ENCODE measurements at places on chromosomes 5 and 9.

GRCh38 chr9:107675351-107676259, 186.0 kb upstream of the KLF4 start:
- no peak for DNase-seq

DNA sequence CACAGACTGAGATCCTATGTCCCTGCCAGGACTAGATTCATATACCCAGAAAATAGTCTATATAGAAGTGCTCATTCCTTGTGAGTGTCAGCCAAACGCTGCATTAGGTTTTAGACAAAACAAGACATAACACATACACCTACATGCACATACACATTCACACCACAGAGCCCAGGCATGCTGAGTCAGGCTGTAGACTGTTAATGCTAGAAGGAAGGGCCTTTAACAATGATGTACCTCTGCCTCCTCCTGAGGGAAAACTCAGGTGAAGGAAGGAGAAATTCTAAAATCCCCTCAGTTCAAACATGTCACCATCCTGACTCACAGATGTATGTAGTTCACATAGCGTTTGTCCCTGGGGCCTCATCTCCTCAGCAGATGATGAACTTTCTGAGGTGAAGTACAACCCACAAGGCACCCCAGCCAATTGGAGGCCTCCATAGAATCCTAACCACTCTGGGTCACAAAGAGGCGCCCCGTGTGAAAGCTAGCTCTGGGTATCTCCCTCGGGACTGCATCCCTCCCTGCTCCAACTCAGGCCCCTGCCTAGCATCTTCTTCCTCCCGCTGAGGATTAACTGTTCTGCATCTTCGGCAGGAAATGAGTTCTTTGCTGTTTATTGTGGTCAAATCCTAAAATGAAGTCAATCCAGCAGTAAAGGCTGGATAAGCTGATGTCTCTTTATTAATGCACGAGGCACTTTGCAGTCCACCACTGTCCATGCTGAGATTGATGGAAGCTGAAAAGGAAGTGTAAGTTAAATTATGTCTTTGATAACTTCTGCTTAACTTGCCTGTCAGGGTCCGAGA, 40.8 kb upstream of the FSTL4 start:
- no peak for DNase-seq

GRCh38 chr9:118596374-118597015, 772.7 kb downstream of the BRINP1 start:
- no peak for DNase-seq

GRCh38 chr9:25117791-25118190, 560.5 kb downstream of the TUSC1 start:
- DNase-seq: no peak

GRCh38 chr9:73548201-73548600, 396.5 kb downstream of the ANXA1 start:
- DNase-seq: no peak

GRCh38 chr9:82722051-82722450, 340.9 kb downstream of the RASEF start:
- DNase-seq: no peak

DNA sequence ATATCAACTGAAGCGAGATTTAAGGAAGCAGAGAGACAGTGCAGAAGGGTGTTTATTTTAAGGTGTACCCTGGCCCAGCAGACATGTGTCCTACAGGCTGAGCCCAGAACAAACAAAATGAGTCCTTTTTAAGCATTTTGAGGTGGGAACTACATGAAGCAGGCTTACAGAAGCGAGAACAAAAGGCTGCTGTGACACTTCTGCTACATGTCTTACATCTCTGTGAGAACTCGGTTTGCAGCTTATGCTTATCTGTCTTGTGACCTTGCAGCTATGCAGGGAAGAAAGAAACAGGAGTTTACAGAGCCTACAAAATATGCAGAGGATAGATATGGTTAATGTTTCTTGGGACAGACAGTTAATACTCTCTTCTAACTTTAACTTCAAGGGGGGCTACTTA, 295.9 kb downstream of the CEMIP2 start:
- no peak for DNase-seq

DNA sequence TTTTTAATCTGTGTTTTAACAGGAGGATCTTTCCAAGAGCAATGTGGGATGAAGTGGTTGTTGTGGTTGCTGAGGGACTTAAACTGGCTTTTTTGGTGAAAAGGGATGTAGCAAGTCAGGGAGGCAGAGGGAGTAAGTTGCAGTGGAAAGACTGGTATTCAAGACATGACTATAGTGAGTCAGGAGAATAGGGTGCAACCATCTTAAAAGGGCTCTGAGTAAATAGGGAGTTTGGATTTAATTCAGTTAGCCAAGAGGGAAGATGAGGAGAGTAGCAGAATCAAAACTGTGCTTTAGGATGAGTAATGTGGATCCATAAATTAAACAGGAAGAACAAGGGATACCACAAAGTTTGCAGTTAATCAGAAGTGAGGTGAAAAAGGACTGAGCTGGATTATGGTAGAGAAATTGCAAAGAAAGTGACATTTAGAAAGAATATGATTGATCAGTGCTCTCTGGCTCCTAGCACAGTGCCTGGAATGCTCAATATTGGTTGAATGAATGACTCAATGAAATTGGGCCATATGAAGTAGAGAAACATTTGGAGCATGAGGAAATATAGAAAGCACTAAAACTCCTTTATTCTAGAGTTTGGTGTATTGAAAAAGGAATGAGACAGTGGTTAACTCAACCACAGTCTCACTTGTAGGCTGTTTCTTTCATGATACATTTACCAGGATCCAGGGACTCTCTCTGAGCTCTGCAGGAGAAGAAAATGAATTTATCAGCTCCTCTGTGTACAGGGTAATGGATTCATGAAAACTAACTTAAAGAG, 5.1 kb downstream of the POLR3G start:
- DNase-seq: no peak

DNA sequence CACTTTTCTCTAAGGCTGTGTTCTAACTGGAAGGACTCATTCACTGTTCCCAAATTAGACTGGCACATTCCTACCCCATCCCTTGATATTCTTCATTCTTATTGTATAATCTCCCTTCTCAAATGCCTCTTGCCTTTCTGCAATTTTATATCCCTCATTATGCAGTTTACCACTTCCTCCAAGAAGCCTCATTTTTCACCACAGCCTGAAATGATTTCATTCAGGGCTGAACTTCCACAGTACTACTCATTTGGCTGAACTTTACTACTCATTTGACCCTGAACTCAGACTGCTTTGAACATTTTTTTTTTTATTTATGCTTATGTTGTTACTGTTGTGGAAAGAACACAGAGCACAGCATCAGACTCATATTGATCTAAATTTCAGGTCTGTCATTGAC, 32.7 kb downstream of the GRIA1 start:
- DNase-seq: no peak

DNA sequence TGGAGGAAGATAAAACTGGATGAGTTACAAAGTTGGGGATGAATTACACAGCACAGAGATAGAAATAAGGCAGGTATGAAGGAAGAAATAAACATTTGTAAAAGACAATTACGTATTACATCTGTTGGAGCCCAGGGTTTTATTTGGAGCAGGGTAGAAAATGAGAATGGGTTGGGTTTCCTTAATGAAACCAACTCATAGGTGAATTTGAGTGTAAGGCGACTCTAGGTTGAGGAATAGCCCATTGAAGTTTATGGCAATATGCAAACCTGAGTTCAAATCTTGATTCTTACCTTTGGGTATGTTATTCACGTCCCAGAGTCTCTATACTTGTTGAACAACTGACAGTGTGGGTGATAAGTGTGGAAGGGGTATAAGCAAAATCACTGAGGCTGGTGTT, 422.3 kb upstream of the WWC1 start:
- no peak for DNase-seq

GRCh38 chr9:84111726-84112125, 131.1 kb downstream of the RMI1 start:
- no peak for DNase-seq

- no peak for DNase-seq
These were observed 80.3 kb downstream of the GADD45G start for GRCh38 chr9:89684912-89685636.

DNA sequence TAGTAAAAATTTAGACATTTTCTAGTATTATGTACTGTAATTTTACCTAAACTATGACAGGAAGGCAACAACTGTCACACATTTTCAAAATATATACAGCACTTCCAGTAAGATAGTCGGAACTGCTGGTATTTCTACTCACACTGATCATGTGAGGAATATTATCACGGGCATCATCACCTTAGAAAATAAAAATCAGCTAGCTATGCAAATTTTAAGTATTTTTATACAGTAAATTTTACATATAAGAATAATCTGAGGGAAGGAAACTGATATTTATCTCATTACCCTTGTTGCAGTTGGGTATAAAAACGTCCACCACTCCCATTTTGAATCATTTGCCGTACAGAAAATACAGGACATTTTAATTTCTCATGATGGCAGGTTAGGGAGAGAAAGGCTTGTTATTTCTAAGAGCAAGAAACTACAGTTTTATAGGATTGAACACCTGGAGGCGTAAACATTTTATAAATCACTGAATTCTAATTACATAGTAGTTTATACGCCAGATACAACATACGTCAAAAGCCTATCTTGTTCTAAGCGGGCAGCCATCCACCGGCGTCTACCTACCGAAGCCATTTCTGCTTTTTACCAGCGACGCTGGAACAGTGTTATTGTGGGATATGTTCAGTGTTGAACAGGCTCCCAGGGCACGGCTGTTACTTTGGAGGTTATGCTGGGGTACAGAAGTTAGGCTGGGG, 729 bp upstream of the TNPO1 start:
- peak; percentile 51 for DNase-seq

GRCh38 chr5:109694451-109694891, 4.7 kb downstream of the MAN2A1 start:
- DNase-seq: no peak

DNA sequence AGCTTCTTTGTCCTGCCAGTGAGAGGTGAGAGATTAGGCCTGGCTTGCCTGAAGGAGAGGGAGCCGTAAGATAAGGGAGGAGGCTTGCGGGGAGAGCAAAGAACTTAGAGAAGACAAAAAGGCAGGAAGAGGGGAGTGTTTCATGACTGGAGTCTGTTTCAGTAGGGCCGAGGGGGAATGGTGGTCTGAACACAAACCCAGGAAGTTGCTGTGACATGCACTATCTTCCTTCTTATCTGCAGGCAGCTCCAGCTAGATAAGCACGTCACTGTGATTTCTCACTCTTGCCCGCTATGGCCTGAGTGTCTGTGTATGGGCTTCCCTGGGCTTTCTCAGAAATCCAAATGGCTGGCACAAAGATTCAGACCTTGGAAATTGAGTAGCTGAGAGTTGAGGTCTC, 307.5 kb upstream of the CLINT1 start:
- no peak for DNase-seq

DNA sequence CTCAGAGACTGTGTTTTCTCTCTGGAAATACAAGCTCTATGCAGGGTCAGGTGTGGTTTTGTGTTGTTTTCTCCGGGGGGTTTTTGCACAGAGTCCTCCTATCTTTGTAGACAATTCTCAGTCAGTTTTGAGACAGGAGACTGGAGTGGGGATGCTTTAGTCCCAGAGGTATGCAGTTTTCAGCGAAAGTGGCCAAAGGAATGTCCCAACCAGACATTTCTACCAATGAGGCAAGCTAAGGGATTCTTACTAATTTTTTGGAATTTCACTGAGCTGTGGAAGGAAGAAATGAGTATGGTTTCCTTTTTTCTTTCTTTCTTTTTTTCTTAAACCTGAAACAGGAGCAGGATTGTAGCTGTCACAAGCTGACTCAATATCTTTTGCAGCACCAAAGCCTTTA, 35.3 kb upstream of the PLPP1 start:
- no peak for DNase-seq

- DNase-seq: no peak
These were observed 128.3 kb downstream of the HSD17B3 start for GRCh38 chr9:96173640-96174039.

- no peak for DNase-seq
These were observed 638.8 kb upstream of the WWC1 start for GRCh38 chr5:167652690-167653089.

GRCh38 chr9:112754578-112754977, 4.0 kb downstream of the SNX30 start:
- peak; percentile 33 for DNase-seq

- no peak for DNase-seq
These were observed 35.6 kb upstream of the ANKRD33B start for GRCh38 chr5:10528056-10528816.

DNA sequence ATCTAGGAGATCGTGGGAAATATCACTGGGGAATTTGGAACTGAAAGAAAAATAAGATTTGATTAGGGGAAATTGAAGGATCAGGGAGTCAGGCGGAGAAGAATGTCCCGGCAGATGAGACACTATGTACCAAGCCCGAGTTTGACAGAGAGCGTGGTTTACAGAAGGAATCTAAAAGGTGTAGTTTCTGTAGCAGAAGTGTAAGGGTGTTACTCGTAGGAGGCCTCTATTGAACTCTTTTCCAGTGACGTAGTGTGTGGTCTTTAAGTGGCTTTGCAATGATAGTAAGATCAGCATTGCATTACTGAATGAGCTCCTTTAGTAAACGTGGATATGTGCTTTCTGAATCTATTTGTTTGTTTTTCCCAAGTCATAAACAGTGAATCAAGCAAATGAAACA, 59.3 kb upstream of the CDKN2B start:
- no peak for DNase-seq

DNA sequence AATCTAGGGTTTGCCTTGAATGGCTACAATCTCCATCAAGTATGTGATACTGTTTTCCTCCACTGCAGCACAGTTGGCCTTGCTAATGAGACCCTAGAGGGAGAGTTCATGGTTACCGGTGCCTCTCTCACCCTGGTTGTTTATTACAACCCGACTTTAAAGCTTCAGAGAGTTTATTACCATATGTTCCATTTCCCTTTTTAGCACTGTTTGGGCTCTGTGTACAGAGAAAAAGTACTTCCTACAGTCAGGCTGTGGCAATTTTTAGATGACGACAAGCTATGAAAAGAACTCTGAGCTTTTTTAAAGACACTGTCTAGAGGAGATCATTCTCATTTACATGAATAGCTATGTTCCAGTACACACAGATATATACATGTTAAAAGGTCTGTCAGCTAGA, 48.8 kb upstream of the PLCXD3 start:
- no peak for DNase-seq

GRCh38 chr5:143080982-143081381, 310.8 kb downstream of the ARHGAP26 start:
- no peak for DNase-seq

GRCh38 chr5:3794611-3795010, 199.0 kb downstream of the IRX1 start:
- DNase-seq: no peak

DNA sequence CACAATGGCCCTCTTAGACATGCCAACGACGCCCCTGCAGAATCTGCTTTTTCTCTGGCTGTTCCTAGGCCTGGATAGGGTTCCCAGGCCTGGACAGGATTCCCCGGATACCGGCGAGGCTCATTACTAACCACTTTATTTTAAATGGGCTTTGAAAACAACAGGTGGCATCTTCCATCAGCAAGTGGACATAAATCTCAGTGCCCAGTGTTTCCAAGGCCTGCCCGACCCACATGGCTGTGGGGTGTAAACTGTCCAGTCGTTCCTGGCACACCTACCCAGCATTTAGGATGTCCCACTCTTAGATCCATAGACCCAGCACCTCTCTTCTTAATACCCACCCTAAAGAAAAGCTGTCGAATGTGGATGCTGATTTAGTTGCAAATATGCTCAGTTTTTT, 896 bp downstream of the CMBL start:
- no peak for DNase-seq

Measured in CD4-positive, alpha-beta T cell treated with Interleukin-6 for 4 hours (primary cell).